Tongue (tissue), 3 donors: ENCODE measurements at places on chromosomes 11 and 22.

DNA sequence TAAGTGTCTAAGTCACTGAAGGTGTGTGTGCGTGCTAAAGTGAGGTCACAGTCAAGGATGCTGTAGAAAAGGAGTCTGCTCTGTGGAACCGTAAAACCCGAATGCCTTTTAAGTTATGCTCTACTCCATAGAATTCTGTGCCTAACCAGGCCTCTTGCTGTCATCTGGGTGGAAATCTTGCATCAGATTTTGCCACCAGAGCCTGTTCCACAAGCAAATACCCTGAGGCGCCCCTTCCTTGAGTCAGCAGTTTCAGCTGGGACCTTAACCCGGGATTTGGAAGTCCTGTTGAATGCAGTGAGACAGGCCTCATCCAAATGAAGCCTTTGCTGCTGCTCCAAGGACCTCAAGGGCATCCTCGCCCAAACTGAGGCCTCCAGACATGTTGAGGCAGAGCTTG, 109.8 kb downstream of the WNT11 start:
- DNase-seq = no peak

GRCh38 chr22:36285017-36285416, 32.1 kb downstream of the APOL1 start:
- peak; percentile 55 for DNase-seq

DNA sequence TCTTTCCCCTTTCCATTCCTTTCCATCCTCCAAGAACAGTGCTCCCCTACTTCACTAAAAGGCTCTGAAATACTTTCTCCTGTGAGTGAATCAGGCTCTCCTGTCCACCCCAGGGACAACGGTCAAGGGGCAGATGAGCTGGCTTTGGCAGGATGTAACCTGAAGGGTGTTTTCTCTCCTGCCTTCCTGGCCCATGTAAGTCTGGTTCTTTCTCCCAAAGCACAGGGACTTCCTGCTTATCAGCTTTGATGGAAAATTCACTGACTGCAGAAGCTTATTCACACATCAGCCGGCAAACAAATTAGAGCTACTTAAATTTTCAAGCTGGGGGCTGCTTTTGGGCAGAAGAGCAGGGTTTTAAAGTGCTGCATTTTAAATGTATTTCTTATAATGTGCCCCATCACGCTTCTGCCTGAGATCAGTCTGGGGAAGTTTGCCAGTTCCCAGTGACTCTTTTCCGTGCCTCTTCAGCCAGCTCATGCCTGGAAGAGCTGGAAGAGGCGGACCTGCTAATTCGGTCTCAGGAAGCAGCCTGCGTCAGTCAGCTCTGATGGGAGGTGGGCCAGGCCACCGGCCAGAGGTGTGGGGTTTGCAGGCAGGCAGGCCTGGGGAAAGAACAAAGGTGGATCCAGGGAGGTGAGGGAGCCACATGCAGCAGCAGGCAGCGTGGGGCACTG, 140.4 kb upstream of the TBCEL start:
- DNase-seq = peak; percentile 64

DNA sequence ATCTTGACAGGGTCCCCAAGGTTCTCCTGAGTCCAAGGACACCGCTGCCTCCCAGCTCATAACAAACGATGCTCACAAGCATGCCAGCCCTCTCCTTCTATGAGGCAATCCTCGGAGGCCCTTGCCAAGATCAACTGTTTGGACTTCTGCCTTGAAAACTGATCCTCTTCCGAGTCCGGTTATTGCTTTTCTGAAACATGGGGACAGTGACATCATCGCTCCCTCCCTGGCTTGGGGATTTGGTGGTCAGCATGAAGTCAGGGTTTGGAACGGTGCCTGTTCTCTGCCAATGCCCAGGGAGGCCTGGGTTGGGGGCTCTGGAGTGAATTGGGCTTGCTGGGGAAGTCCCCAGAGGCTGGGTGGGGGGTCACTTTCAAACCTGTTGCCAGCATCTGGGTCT, 149.3 kb downstream of the FBXO7 start:
- peak; percentile 93 for DNase-seq

DNA sequence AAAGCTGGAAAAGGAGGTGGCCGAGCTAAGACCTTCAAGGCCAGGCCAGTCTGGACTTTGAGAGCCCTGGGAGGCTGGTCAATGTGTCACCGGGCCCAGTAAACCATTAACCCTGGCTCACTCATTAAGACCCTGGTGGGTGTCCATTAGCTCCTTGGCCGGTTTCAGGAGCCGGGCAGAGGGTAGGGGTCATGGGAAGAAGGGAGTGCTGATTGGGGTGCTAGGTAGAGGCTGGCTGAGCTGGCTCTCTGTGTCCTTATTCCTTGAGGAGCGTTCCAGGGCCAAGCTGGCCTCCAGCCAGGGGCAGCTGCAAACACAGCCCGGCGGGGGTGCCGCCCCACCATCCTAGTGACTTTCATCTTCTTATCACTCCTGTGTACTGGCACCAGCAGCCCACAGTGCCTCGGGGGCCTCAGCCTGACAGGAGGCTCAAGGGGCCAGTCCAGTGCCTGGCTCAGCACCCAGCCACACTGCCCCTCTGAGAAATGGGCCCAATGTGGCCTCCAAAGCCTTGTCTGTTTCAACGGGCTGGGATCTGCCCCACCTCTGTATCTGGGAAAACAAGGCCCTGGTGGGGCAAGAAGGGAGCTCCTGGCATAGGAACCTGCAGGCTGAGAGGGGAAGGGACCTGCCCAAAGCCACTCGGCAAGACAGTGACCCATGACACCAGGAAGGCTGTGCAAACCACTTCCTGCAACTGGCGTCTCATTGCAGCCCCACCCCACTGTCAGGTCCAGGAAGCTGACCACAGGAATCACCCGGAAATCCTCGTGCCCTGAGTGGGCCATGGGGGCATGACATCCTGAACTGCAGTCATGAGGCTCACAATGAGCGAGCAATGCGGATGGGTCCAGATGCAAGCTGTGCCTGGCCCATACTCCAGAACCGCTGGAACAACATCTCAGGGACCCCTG, 15.1 kb upstream of the RGL4 start:
- DNase-seq = peak; percentile 59

- DNase-seq = no peak
Observed at GRCh38 chr11:121163658-121164308, 62.7 kb downstream of the TECTA start.

- DNase-seq = no peak
Observed at GRCh38 chr11:2398664-2399355, 1.7 kb upstream of the TSSC4 start.

- no peak for DNase-seq
Observed at GRCh38 chr22:37206841-37207821, 5.1 kb downstream of the SSTR3 start.

DNA sequence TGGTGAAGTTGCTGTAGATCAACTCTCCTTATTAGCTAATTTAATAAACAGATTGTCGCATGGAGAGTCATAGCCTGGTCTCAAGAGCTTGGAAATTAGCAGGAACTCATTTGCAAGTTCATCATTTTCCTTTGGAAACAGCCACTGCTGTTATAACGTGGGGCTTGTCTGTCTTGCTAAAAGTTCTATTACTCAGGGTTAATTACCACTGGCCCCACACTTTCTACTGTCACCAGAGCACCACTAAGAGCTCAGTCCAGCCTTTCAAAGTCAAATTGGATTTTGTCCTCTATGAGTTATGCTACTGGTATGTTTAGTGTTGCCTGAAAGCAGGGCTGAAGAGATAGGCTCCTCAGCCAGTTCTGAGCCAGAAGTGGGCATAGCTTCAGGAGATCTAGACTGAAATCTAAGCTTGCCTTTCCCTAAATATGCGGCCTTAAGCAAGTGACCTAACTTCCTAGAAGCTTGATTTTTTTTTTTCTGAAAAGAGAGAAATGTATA, 292.2 kb downstream of the INSC start:
- no peak for DNase-seq

DNA sequence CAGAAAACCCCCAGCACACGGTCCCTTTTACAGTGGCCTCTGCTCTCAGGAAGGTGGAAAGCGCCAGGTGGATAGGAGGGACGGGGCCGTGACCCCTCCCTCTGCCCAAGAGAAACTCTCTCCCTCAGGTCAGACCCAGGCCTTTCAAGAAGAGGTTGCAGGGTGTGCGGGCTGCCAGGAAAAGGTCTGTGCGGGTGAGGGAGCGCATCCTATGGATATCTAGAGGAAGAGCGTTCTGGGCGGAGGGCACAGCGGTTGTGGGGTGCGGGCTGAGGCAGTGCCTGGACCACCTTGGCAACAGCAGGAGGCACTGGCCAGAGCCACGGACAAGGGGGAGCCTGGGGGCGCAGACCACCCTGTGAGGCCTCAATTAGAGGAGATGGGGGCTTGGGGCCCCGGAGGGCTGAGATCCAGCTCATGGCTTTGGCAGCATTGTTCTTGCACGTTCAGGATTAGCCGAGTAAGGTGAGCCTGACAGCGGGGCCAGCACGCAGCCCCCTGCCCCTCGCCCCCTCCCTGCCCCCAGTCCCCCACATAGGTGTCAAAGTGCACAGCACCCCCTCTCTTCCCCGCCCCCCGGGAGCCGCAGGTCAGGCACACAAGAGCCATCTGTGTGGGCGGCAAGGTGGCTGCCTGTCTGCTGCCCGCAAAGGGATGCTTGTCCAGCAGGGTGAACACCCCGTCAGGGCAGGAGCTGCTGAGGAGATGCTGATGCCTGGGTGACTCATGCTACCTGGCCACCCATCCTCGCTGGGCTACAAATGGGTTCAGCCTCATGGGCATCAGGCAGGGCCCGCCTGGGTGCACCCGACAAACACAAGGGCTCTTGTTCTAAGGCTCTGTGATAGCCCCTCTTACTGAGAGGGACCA, 92.8 kb upstream of the KCNQ1OT1 start:
- DNase-seq = no peak

DNA sequence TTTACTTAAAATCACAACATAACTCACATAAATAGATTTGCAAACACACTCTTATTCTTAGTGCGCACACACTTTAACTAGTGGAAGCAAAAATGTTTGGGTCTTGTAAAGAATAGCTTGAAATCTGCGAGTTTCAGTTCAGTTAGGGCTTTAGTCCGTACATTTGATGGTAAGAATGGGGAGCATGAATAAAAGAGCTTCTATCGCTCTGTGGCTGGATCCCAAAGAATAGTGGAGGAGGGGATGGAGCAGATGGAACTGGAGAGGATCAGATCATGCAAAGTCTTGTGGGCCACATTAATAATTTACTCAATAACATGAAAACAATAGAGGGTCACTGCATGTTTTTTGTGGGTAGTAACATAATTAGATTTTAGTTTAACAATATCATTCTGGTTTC, 44.3 kb downstream of the DNHD1 start:
- no peak for DNase-seq

DNA sequence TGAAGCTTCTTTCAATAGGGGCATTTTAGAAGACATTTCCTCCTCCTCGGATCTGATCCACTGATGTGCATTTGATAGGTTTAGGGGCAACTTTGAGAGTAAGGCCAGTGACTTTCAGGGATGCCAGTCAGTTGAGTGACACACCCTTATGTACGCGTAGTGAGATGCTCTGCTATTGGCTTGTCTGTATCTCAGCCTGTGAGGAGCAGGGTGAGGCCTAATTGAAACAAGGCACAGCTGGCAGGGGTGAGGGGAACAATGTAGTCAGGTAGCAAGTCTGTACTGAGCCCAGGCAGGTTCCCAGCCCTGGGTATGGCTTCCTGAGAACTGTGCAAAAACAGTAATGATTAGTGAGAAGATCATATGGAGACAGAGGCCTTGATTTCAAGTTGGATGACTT, 61.5 kb downstream of the STIM1 start:
- DNase-seq = no peak

DNA sequence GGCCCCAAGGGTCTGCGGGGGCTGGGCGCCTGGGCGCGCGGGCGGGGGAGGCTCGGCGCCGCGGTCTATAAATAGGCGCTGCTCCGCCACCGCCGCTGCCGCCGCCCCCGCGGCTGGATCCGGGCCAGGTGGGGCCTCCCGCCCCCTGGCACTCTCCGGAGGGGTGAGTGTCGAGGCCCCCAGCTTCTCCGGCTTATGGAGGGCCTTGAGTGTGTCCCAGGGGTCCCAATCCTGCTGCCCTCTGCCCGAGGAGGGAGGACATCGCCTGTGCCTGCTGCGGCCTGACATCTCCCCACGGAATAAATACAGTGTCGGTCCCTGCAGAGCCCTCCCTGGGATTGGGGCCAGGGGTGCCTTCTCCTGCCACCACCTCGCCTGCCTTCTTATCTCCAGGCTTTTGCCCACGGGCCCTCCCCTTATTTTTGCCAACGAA, 4.3 kb upstream of the GP1BB start:
- DNase-seq = peak; percentile 70

DNA sequence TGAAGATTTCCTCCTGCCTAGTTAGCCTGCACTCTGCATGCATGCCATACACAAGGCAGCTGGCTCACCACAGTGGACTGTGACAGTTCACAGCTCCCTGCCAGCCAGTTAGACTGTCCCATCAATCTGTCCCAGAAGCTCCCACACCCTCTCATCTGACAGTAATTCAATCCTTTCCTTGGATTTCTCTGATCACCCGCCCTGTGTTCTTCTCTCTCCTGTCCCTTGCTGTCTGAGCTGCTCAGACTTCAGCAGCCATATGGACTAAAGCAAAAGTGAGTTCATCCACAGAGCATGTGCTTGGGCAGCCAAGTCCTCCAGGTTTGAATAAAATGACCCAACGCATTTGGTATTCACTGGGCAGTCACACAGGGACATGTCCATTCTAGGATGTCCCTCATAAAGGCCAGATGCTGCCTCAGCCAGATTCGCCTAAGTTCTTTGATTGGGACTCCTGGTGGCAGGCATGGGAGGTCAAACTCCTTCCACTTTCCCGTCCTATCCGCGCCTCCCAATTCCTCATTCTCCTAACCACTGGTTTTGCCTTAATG, 54.5 kb upstream of the ZBTB44 start:
- DNase-seq = peak; percentile 83

- no peak for DNase-seq
Observed at GRCh38 chr11:76598426-76598839, 72.1 kb downstream of the LRRC32 start.

DNA sequence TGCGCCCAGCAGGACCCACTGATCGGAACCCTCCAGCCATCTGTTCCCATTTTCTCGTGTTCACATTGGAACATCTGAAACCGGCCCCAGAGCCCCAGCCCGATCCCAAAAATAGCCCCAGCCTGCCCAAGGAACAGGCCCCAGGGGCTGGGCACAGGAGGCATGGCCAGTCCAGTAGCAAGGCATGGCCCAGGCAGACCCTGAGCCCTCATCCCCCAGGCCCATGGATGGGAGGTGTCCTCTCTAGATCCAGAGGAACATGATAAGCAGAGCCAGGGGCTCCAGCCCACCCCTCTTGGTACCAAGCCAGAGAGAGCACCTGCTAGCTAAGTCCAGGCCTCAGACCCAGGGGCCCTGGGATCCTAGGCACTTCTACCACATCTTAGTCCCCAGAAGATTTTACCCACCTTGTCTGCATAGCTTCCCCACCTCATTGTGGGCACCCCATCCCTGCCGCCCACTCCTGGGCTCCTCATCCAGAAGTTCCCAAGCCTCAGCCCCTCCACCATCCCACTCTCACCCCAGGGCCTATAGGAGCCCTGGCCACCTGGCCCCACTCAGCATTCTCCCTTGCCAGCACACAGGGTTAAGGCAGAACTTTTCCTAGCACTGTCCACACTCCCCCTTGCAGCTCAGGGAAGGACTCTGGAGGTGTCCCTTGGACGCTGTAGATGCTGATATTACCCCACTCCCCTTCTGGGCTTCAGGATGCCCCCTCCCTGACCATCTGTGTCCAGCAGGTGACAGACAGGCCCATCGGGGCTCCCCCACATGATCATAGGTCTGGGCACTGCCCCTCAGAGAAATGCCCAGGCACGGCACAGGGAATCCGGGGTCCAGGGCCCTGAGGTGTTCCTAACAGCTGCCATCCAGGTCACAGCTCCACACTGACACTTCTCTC, 9.5 kb downstream of the BCL9L start:
- peak; percentile 72 for DNase-seq
